ENCODE measurements at places on chromosomes 5 and 9.

GRCh38 chr5:41843456-41844370, 26.5 kb downstream of the OXCT1 start:
- peak; percentile 10 for DNase-seq

- no peak for DNase-seq
These were observed 21.1 kb downstream of the FAM219A start for GRCh38 chr9:34437006-34437925.

GRCh38 chr9:4936823-4937222, 48.2 kb upstream of the JAK2 start:
- no peak for DNase-seq

GRCh38 chr9:135906291-135907005, 898 bp downstream of the CAMSAP1 start:
- DNase-seq, result no peak

DNA sequence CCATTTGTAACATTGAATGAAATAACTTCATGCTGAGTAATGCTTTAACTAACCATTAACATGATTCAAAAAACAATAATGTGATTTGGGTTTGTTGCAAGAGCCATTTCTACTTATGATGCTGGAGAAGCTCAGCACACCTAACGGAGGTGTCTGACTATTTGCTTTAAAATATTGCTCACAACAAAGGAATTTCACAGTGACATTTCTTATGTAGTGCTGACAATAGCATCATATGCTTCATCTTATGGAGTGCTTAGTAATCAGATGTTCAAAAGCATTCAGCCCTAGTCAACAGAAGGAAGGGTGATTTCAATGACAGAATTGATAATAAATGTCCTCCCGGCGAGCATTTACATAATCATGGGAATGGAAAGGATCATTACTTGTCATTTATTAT, 1003.3 kb upstream of the COX7C start:
- DNase-seq, result no peak

- DNase-seq, result no peak
These were observed 924.3 kb upstream of the CDH10 start for GRCh38 chr5:25568989-25569625.

DNA sequence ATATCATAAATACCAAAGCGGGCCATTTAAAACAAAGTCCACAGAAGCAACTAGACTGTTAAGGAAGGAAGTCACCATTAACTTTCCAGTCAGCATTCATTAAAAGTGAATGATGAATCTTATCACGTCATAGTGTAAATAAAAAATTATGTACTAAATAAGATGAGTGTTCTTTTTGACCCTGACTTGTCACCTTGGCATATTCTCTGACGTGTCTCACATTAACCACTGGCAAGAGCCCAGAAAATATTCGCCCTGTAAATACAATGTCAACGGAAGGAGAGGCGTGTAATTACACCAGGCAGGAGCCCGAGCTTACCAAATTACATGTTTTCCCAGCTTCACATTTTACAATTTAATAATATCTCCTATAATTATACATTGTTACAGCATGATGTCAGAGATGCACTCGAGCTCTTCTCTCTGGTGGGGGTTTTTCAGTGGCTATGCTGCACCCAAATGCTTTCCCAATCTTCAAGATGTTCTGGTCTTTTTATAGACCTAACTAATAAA, 29.3 kb upstream of the UBE2QL1 start:
- no peak for DNase-seq

GRCh38 chr5:92944903-92945604, 636.0 kb downstream of the NR2F1-AS1 start:
- DNase-seq, result peak; percentile 21

DNA sequence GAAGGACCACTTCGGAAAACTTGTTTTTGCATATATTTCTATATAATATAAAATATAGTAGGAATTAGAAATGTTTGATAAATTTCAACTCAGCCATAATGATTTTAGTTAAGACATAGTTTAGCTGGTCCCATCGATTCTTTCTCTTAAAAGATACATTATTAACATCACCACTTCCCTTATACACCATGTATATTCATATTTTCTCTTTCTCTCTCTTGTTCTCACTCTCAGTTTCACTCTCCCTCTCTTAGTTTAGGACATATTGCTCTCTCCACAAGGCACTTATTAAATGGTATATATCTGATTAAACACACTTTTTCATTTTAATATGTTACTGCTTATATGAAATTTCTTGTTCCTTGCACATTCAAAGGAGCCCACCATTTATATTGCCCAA, 90.1 kb upstream of the RASEF start:
- DNase-seq, result no peak
